ENCODE measurements at places on chromosomes 3 and 15.

DNA sequence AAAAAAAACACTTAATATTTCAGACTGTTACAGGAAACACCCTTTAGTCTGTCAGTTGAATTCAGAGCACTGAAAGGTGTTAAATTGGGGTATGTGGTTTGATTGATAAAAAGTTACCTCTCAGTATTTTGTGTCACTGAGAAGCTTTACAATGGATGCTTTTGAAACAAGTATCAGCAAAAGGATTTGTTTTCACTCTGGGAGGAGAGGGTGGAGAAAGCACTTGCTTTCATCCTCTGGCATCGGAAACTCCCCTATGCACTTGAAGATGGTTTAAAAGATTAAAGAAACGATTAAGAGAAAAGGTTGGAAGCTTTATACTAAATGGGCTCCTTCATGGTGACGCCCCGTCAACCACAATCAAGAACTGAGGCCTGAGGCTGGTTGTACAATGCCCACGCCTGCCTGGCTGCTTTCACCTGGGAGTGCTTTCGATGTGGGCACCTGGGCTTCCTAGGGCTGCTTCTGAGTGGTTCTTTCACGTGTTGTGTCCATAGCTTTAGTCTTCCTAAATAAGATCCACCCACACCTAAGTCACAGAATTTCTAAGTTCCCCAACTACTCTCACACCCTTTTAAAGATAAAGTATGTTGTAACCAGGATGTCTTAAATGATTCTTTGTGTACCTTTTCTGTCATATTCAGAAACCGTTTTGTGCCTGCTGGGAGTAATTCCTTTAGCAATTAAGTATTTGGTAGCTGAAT, 17.9 kb downstream of the TMEM43 start:
- DNase-seq = no peak

- no peak for DNase-seq
Measured at GRCh38 chr3:136008732-136009470, 43.4 kb downstream of the PPP2R3A start.

GRCh38 chr3:34533451-34533850, 735.0 kb downstream of the PDCD6IP start:
- DNase-seq = no peak

- no peak for DNase-seq
Measured at GRCh38 chr3:55648591-55649318, 161.6 kb upstream of the WNT5A start.

GRCh38 chr3:61349717-61350116, 98.5 kb upstream of the FHIT start:
- no peak for DNase-seq

- peak; percentile 34 for DNase-seq
Measured at GRCh38 chr3:69161587-69162307, 39.4 kb upstream of the LMOD3 start.

- peak; percentile 57 for DNase-seq
Measured at GRCh38 chr3:152471814-152472671, 203.3 kb downstream of the MBNL1 start.

- DNase-seq = no peak
Measured at GRCh38 chr3:12027184-12027846, 23.1 kb downstream of the SYN2 start.

GRCh38 chr3:46389306-46389705, 17.6 kb downstream of the CCR5AS start:
- DNase-seq = no peak

DNA sequence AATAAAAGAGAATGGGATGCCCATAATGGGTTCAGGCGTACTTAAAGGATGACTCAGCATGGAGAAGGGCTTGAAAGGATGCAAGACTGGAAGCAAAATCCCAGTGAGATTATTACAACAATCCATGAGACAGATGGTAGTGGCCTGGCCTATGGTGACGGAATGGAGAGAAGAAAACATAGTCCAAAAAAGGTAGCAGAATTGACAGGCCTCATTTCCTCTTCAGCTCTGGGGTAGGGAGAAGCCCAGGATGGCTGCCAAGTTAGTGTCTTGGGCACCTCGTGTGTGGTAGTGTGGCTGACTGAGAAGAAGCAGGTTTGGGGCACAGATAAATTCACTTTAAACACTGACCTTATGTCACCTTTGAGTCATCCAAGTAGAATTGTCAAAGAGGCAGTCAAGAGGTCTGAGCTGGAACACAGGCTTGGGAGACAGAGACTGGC, 18.1 kb downstream of the MB21D2 start:
- DNase-seq = no peak

DNA sequence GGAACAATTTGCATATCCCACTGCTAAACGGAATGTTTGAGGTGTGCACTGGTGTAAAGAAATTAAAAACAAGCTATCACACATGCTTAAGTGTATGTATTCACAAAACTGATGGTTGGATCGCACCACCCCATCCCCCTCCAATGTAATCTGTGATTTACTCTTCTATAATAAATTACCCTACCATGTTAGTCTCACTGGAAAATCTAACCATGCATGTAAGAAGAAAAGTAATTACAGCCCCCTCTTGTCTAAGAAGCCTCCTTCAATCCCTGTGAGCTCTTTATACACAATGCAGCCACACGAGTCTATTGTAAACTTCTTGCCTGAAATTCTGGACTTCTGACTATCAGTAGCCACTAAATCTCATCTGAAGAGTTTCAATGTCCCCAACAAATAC, 173.6 kb downstream of the ZBTB20 start:
- DNase-seq = no peak

GRCh38 chr3:9301091-9301490, 51.6 kb upstream of the SRGAP3 start:
- no peak for DNase-seq

DNA sequence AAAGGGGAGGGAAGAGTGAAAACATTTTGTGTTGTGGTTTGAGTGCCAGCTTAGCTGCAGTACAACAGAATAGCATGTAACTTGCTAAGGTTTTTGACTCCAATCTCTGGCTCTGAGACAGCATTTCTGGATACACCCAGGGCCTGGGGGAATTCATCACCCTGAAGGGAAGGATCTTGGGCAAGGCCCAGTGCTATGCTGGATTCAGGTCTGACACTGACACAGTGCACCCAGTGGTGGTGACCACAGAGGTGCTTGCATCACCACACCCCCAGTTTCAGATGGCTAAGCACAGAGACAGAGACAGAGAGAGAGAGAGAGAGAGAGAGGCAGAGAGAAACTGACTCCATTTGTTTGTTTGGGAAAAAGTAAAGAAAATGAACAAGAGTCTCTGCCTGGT, 74.1 kb upstream of the KBTBD8 start:
- no peak for DNase-seq

- no peak for DNase-seq
Measured at GRCh38 chr3:53168175-53168923, 7.3 kb downstream of the PRKCD start.

DNA sequence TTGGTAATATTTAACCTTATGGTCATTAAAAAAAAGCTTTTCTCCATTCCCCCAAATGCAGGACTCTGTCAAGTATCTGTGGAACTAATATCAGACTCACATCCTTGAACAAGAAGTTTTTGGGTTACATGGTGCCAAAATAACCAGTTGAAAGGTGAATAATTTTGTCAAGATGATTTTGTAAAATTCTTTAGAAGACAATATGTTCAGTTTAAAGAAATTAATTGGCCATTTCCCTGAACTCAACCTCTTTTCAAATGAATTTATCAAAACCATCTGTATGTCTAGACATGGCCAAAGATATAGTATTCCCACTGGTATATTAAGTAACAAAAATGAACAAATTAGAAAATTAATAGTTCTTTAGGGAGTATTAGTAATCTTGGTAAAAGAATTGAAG, 280.5 kb downstream of the MBNL1 start:
- no peak for DNase-seq

GRCh38 chr3:154729741-154730140, 299.8 kb upstream of the GPR149 start:
- DNase-seq = no peak

GRCh38 chr15:55357774-55358173, 38.8 kb downstream of the PIGB start:
- no peak for DNase-seq

- DNase-seq = no peak
Measured at GRCh38 chr3:100525753-100526612, 33.6 kb downstream of the TMEM45A start.

DNA sequence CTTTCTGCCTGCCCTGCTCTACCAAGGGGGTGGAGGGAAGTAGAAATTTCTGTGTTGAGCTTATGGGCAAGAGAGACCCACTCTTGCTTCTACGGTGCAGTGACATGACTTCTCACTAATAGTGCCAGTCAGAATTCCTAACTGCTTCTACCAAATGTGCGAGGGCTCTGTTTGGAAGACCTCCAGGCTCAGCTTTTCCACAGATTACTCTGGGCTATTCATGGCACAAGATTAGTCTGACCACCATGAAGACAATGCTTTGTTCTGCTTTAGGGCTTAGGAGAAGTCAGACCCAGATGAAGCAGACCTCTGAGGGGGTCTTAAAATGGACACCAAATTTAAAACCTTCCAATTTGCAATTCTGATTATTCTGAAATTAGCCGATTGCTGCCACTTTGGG, 195.9 kb upstream of the TBC1D5 start:
- DNase-seq = no peak

DNA sequence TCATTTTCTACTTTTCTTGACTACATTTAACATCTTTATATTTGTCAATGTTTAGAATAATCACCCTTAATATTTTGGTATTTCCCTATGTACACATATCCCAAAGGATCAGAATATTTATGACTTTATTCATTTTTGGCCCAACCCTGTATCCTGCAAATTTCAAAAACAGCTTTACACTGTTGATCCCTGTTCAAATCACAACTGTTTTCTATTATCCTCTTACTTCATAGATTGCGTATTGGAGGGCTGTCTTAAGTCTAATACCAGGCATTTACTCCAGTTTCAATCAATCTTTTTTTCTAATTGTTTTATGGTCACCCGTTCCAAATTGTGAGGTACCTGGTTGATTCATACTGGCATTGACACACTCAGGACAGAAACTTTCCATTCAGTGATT, 107.9 kb downstream of the RPL22L1 start:
- no peak for DNase-seq

DNA sequence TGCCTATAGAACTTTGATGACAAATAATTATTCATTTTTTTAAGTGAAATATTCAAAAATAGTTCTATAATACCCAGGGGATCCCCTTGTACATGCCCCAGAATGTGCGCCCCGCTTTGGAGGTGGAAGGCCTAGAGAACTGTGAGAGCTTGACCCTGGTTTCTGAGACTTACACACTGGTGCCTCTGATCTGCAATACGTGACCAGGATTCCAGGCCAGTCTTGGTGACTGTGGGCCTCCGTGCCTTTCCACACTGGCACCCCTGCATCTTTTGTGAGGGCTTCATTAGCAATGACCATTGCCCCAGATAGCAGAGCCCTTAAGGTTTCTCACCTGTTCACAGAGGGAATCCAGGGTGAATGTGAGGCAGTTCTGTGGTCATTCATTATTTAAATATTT, 44.0 kb downstream of the CLSTN2 start:
- DNase-seq = no peak

- DNase-seq = no peak
Measured at GRCh38 chr3:117282566-117282965, 573.0 kb downstream of the TUSC7 start.

- no peak for DNase-seq
Measured at GRCh38 chr3:105444725-105445124, 78.0 kb downstream of the ALCAM start.

- no peak for DNase-seq
Measured at GRCh38 chr3:187812496-187812895, 67.2 kb upstream of the BCL6 start.

DNA sequence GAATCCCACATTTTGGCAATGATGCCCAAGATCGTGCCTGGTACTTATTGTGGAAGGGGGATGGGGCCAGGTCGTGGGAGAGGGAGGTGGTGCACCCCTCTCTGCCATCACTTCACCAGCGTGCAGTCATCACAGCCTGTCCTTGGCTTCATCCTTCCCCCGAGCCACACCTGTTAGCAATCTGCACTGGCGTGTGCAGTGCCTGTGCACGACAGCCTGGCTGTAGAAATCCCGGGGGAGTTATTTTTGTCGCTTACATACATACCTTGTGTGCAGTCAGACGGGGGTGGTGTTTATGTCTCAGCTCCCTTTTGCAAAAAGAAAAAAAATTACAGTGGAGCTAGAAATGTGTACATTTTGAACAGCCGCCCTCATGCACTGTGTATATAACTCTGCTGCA, 216.0 kb downstream of the TLE3 start:
- DNase-seq = no peak

DNA sequence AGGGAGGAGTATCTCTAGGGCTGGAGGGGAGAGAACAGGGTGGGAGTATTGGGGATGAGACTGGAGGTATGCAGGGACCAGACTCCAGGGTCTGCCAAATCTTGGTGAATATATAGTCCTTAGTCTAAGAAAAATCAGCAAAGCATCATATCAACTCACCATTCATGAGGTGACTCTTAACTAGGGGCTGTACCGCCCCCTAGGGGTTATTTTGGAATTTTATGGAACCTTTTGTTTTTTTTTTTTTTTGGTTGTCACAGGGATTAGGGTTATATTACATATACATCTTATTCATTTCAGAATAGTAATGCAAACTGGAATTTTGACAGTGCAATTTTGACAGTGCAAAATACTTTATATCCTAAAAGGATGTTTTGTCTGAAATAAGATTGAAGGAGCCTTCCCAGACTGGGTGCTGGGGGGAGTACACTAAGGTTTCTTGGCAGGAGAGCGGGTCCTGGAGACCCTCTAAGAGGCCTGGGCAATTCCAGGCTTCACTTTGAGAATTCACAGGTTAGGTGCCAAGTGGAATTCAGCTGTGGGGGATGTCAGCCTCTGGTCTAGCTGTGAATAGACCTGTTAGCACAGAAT, 7.5 kb downstream of the CMTM7 start:
- DNase-seq = peak; percentile 50
